Endothelial cell (in vitro differentiated cells): ENCODE measurements at places on chromosomes 3 and 15. TPM values are rescaled to one million over a fixed set of nuclear protein-coding genes. Genes with fewer than 3 reads are reported as not detected.

- no peak for DNase-seq
Measured at GRCh38 chr3:156492801-156493261, 62.1 kb downstream of the SSR3 start.

DNA sequence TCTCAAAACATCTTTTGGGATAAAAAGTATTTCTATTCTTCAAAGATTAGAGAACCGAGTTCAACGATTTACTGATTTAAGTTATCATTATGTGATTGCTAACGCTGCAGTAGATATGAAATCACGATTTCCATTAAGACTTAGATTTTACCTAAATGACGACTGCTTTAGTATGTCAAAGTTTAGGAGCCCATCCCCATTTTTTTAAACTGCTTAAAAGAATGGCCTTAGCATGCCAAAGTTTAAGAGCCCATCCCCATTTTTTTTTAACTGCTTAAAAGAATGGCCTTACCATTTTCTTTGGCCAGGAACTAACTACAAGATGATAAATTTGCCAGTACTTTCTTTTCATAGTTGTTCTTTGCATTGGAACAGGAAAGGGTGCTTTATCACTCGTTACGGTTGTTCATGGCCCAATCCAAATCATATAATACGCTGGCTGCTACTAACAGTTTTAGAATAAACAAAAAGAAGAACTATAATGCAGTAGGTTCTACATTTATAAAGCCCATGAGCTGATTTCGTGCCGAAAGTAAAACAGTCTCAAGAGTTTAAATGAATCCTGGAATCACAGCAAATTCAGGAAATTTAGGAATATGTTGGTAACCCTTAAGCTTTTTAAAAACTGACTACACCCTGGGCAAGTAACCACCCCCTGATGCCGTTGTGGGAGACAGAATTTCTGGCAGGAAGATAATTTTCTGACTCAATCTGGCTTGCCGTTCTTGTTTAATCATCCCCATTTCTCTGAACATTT, 869 bp upstream of the TSC22D2 start:
- DNase-seq, result no peak

The ZNF501 gene
- 4.7 TPM for total RNA-seq

DNA sequence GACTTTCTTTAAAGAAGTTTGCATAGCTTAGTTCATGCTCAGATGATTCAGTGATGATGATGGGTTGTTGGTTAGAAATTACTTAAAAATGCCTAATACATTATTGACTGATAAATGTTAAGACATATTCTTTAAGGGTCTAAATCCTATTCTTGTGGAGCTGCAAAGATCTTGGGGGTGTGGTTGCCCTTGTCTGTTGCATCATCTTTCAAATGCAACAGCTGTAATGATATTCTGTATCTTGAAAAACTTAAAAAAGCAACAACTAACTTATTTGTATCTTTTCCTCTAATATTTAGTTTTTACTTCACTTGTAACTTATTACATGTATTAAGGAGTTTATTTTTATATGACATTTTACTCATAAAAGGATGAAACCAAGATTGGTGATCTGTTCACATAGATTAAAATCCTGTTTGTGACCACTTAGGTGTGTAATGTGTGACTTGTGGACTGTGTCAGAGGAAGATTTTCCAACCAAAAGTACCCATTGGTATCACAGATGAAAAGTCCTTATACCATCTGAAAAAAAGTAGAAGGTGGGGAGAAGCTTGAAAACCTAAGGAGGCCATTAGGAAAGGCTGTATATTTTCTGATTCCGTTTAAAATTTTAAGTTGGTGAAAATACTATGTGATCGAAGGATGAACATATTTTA, 142.8 kb downstream of the IGF1R start:
- DNase-seq, result no peak

The NRG4 gene
- 2.7 TPM for total RNA-seq

DNA sequence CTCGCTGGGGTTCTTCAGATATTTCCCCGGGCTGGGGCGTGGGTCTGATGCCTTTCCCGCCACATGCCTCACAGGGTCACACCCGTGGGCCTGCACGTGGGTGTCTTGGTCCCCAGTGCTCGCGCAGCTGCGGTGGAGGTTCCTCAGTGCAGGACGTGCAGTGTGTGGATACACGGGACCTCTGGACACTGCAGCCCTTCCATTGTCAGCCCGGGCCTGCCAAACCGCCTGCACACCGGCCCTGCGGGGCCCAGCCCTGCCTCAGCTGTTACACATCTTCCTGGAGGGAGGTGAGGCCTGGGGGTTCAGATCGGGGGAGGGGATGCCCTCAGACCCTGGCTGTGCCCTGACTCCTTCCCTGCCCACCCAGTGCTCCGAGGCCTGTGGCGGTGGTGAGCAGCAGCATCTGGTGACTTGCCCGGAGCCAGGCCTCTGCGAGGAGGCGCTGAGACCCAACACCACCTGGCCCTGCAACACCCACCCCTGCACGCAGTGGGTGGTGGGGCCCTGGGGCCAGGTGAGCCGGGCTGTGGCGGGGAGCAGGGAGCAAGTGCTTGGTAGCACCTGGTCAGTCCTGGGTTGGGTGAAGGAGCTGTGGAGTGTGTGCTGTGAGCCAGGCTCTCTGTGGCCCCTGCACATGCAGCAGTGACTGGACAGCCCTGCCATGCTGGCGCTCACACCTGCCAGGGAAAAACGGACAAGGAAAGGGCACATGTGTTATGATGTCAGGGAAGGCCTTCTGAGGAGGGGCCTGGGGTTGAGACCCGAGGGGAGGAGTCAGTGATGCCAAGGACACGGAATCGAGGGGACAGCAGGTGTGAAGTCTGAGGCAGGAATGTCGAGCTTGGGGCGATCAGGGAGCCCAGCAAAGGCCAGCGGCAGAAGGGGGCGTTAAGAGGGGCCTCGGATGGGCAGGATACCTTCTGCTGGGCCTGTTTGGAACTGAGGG, 88.9 kb downstream of the TBC1D2B start:
- peak; percentile 3 for DNase-seq

GRCh38 chr15:56236197-56236596, 7.5 kb downstream of the RFX7 start:
- no peak for DNase-seq

The GOLGA6L26 gene
- not detected for total RNA-seq

DNA sequence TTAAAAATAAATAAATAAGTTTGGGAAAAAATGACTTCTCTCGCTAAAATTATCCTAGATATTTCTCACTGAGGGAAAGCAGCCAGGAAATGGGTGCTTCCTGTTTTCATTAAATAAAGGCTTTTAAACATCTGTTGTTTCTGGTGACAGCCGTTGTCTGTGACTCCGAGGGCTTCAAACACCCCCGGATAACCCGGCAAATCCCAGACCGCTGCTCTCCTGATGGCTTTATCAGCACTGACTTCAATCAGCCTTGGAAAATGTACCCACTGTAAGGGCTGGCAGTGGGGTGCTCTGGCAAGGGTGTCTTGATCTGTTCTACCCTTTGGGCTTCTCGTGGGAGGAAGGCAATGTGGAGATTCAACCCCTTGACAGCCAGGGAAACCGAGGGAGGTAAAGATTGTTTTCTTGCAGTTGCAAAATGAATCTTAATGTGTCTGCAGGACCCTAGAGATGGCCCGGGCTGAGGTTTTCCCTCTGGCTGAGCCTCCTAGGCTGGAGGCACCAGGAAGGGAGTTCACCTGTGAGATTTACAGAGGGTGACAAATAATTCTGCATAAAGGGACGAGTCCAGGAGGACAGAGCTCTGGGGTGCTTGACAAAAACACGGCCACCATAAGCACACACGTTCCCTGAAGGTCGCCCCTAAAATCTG, 33.6 kb upstream of the SEC13 start:
- DNase-seq, result no peak

GRCh38 chr3:159236321-159236720, 434.5 kb downstream of the MFSD1 start:
- DNase-seq, result no peak

The SCN11A gene
- 0.69 TPM for total RNA-seq

- DNase-seq, result no peak
Measured at GRCh38 chr15:78304216-78305066, 5.0 kb upstream of the SKIC8 start.

DNA sequence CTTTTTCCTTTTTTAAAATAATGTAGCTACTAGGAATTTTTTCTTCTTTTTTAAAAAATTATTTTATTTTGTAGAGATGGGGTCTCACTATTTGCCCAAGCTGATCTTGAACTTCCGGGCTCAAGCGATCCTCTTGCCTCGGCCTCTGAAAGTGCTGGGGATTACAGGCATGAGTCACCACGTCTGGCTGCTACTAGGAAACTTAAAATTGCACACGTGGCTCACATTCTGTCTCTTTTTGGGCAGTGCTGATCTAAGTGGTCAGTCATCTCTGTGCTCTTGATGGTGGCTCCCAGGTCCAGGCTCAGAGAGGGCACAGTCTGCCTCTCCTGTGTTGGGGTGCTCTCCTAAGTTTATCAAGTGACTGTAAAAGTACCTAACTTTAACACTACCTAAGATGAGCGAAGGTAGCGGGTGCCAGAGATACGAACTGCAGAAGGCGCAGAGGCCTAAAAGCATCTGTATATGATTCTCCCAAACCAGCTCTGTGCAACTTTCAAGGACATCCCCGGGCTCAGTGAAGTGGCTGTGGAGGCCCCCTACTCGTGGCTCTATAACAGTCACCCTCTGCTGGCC, 52.9 kb upstream of the SEC13 start:
- no peak for DNase-seq

DNA sequence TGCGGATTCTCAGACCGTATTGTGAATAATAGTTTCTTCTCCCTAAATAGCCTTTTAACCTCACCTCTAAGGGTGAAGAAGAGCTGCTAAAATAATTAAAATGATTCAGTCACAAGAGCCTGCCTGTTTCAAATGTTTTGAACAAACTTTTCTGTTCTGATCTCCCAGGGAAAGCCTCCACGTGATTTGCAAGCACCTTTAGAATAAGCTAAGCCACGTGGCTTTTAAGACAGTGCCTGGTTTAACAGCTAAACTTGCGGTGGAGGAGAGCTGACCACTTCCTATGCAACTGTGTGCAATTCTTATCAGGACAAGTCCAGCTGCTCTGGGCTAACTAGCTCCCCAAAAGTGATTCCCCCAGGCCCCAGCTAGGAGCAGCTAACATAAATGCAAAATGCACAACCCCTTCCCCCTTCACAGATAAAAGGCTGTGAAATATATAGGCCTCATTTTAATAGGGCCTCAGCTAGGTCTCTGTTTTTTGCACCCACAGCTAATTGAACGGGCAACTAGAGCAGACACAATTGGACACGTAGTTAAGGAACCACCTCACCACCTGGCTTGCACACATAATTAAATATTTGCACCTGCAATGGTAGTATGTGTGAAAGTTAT, 401.2 kb upstream of the NR2F2 start:
- no peak for DNase-seq

The FANCD2OS gene
- not detected for total RNA-seq

The GPR176 gene
- 2.4 TPM for total RNA-seq

DNA sequence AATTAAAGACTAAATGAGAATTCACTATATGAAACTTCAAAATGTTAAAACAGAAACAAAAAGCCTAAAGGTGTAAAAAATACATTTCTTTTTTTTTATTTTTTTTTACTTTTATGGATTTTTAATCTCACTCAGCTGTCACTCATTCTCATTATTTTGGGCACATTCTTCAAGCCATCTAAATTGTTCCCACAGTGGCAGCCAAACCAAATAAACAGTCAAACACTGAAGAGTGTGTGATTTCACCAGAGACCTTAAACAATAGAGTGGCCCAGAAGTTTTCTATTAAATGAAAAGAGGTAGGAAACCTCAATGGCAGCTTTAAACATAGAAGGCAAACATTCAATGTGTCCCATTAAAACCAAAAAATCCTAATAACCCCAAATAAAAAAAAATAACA, 616.1 kb downstream of the OTOL1 start:
- no peak for DNase-seq

- DNase-seq, result peak; percentile 30
Measured at GRCh38 chr3:14861031-14861430, 42.3 kb downstream of the FGD5 start.

The LHFPL4 gene
- 0.08 TPM for total RNA-seq

- no peak for DNase-seq
Measured at GRCh38 chr15:101221902-101222301, 29.9 kb downstream of the CHSY1 start.

- peak; percentile 73 for DNase-seq
Measured at GRCh38 chr15:29822684-29823459, 604 bp upstream of the TJP1 start.

DNA sequence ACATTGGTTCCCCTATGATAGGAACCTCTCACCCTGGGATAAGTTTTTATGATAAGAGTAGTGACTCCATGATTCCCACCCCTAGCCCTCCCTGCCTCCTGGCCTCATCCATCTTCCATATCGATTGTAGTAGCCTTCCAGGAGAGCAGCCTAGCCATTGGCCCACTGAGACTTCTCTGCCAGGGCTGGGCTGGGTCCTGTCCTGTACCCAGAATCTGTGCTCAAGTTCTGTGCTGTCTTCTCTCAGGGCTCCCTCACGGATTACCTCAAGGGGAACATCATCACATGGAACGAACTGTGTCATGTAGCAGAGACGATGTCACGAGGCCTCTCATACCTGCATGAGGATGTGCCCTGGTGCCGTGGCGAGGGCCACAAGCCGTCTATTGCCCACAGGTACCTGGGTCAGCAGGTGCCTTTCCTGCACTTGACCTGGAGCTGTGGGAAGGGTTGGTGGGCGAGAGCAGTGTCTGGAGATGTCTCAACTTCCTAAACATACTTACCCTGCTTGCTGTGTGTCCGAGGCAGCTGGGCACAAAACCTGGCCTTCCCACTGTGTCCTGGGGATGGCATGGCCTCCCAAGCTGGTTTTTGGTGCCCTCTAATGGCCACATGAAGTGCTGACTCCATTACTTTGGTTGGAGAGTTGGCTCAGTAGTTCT, 16.6 kb upstream of the EXOG start:
- peak; percentile 58 for DNase-seq

- no peak for DNase-seq
Measured at GRCh38 chr3:468172-468571, 271.6 kb downstream of the CHL1 start.

The ARHGEF26 gene
- total RNA-seq, result 22.9 TPM

DNA sequence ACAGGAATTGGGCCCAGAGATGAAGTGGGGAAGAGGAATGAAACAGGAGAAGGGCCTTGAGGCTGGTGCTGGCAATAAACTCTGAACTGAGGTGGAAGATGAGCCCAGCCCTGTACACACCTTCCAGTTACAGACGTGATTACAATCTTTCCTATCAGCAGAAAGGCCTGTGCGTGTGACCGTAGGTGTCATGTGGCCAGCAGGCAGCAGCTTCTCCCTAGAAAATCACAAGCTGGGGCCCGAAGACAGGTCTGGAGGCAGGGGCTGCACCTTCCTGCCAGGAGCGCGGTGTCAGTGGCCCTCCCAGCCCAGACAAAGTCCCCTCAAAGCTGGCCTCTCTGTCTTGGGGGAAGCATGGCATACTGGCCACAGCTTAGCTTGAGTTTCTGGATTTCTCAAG, 16.7 kb upstream of the PIGZ start:
- no peak for DNase-seq

- no peak for DNase-seq
Measured at GRCh38 chr3:145581694-145582093, 579.3 kb downstream of the PLOD2 start.
